ENCODE measurements at places on chromosomes 5 and 9. TPM values are rescaled to one million over a fixed set of nuclear protein-coding genes. Genes with fewer than 3 reads are reported as not detected.

The SEMA6A gene
- total RNA-seq = 115 TPM

GRCh38 chr5:102750151-102750834 lies 4.8 kb upstream of the PAM start:
- no peak for DNase-seq
- H3K4me3 ChIP-seq = no peak overlapping the region
- H3K27ac ChIP-seq = no peak overlapping the region
- H3K4me1 ChIP-seq = peaks cover 9% of the 10 kb centered on the region

DNA sequence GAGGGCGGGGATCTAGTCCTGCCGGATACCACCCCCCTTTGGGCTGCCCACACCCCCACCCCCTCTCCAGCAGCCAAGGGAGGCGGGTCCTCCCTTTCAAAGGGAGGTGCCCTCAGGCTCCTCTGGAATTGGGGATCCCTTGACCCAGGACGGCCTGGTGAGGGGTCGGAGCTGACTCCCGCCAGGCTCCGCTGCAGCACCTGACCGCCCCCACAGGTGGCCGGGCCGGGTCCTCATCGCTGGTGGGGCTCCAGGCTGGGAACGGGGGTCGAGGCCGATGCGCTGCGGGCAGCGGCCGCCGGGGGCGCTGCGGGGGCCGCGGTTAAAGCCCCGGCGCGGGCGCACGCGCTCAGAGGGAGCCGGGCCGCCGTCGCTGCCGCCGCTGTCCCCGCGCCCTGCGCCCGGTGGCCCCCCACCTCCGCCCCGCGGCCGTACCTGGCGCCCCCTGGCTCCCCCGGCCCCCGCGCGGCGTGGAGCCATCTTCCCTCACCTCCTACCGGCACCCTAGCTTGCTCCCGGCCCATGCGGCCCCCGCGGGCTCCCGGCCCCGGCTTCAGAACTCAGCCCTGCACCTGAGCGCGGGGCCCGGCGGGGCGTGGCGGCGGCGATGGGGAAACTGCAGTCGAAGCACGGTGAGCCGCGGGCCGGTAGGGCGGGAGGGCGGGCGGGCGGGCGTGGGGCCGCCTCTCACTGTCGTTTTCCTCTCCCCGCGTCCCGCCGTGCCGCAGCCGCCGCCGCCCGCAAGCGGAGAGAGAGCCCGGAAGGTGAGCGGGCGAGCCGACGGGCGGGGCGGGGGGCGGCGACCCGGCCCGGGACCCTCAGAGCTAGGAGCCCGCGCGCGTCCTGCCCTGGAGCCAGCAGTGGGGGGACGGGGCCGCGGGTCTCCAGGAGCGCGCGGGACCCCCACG lies at the start of gene NKD2:
TSS of gene NKD2 (plus strand) at position 352 of the 908 bp plus-strand sequence. CDS start at position 608, 256 bp downstream.
- peaks cover 72% of the 10 kb centered on the region for H3K27me3 ChIP-seq
- H3K36me3 ChIP-seq = no peaks in the 10 kb centered on the region
- H3K4me1 ChIP-seq = peaks cover 28% of the 10 kb centered on the region

DNA sequence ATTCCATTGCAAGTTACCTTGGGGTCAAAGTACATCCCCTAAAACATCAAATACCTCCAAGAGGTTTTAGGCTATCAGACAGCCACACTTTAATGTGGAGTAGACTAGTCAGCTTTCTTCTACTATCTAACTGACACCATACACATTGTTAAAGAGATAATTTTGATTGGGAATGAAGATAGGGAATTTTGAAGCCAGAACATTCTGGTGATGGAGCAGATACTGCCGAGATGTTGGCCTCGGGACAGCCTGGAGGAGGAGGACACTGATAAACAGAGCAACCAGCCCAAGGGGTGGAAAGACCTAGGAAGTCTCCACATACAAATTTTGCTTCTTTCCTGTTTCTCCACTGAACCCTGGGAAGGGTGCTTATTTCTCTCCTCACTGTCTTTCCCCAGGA lies 14.9 kb downstream of the TJP2 start:
- no peak overlapping the region for H3K27ac ChIP-seq
- no peaks in the 10 kb centered on the region for H3K27me3 ChIP-seq
- DNase-seq = no peak
- no peaks in the 10 kb centered on the region for H3K36me3 ChIP-seq
- no peaks in the 10 kb centered on the region for H3K4me1 ChIP-seq
- no peak overlapping the region for H3K4me3 ChIP-seq

DNA sequence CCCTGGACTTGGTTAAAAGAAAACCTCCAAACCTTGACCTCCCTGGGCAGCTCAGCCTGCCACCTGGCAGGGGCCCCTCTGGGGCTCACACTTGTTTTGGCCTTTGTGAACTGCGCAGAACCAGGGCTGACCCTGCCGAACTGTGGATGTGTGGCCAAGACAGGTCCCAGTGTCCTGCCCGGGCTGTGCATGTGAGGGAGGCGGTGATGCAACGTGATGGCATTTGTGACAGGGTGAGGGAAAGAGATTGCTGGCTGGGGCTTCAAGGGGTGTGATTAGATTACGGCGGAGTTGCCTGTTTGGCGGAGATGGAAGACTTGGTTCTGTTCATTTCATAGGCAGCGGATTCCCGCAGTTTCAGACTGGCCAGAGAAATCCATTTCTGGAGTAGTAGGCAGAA lies 30.4 kb upstream of the NKX2-5 start:
- no peaks in the 10 kb centered on the region for H3K36me3 ChIP-seq
- no peak overlapping the region for H3K27ac ChIP-seq
- peaks cover 61% of the 10 kb centered on the region for H3K27me3 ChIP-seq
- no peaks in the 10 kb centered on the region for H3K4me1 ChIP-seq
